Stimulated activated CD8-positive, alpha-beta memory T cell treated with anti-CD3 and anti-CD28 coated beads, Interleukin-2, amount 100 ng/mL, for 1 hour (primary cell): ENCODE measurements at places on chromosomes 1 and 21.

DNA sequence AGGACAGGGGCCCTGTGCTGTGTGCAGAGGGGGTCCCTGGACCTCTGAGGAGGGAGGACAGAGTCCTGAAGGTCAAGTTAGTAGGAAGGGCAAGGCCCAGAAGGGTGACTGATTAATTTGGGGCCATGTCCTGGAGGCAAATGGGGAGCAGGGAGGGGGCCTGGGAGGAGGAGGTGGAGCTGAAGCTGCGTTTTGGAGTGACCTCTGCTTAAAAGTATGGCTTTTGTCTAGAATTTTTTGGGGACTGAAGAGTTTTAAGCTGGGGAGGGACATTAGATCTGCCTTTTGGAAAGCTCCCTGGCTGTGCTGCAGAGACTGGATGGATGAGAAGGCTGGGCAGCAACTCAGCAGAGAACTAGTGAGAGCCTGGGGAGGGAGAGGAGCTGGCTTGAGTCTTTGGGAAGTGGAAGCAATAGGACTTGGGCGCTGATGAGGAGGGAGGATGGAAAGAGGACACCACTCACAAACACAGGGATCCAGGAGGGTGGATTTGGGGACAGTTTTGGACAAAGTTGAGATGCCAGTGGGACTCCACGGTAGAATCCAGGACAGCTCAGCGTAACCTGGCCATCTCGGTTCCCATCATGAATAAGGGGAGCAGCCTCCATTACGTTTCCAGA is 52.9 kb downstream of the ACBD3 start:
- no peak for DNase-seq

DNA sequence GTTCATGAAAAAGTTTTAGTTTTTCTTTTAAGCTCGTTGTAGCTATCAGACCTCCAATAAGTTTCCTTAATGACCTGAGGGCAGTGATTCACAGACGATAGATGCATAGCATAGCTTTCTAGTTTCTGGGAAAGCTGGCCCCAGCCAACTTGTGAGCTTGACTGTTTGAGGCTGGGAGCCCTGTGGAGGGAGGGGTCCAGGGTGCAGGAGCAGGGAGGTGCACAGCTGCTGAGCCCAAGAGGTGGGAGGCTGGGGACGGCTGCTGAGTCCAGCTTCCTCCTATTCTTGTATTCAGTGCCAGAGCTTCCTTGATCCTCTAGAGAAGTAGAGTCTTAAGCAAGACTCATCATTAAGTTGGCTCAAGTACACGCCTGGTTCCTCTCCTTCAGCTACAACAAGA is 11.0 kb upstream of the AVPR1B start:
- no peak for DNase-seq

DNA sequence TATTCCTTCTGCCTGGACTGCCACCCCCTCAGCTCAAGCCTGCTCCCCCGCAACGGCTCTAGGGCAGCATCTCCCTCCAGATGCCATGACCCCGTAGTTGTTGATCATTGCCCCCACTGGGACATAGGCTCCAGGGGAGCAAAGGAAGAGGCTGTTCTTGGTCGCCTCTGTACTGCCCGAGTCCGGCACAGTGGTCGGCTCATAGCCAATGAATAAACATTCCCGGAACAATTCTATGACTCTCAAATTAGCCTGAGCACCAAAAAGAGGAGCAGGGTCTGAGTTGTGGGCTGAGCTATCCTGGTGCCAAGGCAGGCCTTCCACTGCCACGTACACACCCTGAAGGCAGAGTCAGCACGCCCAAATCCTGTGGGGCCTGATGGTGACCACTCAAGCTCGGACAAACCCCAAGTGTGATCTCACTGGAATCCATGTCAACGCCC is 33.1 kb downstream of the CAPZB start:
- no peak for DNase-seq

DNA sequence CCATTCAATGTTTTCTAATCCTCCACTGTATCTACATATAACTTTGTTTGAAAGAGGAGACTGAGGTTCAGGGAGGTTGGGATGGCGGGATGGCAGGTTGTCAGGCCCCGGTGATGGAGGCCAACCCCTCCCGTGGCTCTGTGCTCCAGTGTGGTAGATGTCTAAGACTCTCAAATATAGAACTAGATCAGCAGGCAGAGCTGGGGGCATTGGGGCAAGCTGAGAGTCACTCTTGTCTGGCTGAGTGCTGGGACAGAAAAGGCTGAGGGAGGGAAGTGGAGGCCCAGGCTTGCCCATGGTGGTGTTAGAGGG is 1.7 kb downstream of the IL6R start:
- DNase-seq: no peak

DNA sequence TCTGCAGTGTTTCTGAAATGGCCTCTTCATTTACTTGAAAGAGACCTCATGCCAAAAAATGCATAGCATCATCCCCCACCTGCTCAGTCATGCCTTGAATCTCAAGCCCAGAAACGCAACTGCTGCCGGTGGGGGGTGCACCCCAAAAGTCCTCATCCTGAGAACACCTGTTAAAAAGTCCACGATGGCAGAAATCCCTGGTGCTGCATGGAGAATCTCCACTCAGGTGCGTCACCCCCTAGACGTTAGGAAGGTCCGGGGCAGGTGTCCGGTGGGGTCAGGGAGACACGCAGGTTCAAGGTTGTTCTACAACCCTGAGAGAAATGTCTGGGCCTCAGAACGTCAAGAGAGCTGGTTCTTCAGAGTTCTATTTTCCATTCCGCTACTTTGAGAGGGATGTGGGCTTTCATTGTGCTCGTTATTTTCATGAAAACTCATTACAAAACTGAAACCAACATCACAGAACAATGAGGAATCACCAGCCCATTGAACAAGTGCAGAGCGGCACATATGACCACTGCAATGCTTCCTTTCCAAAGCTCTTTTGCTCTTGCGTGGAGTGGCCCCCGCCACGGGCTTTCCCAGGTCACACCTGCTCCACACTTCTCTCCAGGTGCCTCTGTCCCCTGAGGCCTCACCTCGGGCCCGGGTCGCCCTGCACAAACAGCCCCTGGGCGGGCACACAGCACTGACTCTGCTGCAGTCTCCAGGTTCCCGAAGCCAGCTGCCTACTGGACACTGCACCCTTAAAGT is 201.9 kb downstream of the TOMM20 start:
- DNase-seq: no peak

GRCh38 chr1:229844675-229845074 is 218.6 kb downstream of the URB2 start:
- DNase-seq: no peak

GRCh38 chr1:17441265-17441992 is 2.0 kb upstream of the RCC2 start:
- DNase-seq: no peak
